ENCODE measurements at places on chromosomes 3 and 15.
A peak's percentile ranks its signal among the peaks of the same experiment; 100 is the strongest.

DNA sequence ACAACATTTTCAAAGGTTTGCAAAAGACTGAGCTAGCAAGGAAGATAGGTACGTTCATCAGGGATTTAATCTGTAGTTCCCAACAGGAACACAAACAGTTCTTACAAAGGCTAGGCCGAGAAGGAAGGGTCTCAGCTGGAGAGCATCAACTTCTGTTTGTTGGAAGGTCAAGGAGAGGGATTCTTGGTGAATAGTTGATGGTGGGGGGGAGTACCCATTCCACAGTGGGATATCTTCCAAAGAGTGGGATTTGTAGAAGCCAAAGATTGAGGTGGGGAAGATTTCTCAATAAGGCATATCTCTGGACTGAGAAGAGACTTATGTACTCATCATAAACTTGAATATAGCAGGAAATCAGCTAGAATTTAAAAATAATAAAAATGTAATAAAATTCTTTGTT, 231.8 kb downstream of the CHST2 start:
- no peak for DNase-seq

DNA sequence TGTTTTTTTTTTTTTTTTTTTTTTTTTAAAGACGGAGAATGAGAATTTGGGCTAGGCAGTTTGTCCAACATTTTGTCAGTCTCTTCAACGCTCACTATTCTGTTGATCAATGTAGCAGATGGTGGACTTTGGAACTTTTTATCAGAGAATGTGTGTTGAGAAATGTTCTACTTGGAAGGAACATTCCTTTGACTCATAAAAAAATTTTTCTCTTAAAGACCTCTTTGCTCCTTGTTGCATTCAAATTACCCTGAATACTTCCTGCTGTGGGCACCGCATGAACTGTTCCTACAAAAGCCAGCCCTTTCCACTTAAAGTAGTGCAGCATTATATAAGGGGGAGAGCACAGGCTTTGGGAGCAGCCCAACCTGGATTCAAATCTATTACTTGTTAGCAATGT, 182.9 kb downstream of the AKAP13 start:
- DNase-seq: no peak

- no peak for DNase-seq
These were observed 49.4 kb upstream of the ITGA11 start for GRCh38 chr15:68481321-68481720.

- DNase-seq: no peak
These were observed 26.8 kb upstream of the MKRN3 start for GRCh38 chr15:23538648-23539047.

GRCh38 chr3:49805897-49806701, 3.0 kb downstream of the INKA1 start:
- peak; percentile 27 for DNase-seq

DNA sequence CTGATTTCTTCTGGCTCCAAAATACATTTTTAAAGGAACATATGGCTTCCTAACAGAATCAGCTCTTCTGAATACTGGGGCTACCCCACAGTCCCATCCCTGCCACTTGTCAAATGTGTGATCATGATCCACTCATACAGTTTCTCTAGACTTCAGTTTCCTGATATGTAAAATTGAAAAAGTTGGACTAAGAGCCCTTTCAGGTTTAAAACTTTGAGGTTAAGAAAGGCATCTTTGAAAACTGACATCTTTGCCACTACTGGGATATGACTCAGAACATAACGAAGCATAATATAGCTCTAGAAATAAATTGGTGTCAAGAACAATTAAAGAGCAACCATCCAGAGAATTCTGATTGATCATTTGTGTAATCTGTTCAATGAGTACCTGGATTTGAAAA, 248.3 kb downstream of the IL5RA start:
- no peak for DNase-seq

DNA sequence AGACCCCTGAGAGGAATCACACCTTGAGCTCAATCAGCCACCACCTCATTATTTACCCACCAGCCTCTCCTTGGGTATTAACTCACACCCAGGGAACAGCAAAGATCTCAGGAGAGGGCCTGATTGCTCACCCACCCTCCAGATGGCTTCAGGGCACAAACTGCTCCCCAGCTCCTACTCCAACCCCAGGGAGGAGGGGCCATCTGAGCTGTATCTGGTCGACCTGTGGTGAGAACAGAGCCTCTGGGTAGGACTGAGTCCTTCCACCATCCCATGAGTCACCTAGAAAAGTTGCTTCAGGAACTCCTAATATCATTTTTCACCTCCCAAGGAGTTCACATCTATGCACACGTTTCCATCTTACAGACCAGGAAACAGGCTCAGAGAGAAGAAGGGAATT, 44.8 kb upstream of the HES1 start:
- DNase-seq: no peak

DNA sequence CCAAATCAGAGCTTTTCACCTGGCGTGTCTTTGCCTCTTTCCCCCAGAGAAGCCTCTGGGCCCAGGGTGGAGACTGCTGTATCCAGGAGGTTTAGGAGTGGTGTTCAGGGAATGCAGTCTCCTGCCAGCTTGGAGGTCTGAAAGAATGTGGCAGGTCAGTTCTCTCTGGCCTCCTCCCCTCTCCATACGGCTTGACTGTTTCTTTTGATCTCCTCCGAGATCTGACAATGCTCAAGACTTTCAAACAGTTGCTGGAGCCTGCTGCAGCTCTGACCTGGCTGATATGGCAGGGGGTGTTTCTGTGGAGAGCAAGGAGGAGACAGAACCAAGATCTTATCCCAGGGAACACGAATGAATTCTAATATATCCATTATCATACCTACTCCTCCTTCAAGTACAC, 24.7 kb upstream of the TM4SF4 start:
- no peak for DNase-seq

DNA sequence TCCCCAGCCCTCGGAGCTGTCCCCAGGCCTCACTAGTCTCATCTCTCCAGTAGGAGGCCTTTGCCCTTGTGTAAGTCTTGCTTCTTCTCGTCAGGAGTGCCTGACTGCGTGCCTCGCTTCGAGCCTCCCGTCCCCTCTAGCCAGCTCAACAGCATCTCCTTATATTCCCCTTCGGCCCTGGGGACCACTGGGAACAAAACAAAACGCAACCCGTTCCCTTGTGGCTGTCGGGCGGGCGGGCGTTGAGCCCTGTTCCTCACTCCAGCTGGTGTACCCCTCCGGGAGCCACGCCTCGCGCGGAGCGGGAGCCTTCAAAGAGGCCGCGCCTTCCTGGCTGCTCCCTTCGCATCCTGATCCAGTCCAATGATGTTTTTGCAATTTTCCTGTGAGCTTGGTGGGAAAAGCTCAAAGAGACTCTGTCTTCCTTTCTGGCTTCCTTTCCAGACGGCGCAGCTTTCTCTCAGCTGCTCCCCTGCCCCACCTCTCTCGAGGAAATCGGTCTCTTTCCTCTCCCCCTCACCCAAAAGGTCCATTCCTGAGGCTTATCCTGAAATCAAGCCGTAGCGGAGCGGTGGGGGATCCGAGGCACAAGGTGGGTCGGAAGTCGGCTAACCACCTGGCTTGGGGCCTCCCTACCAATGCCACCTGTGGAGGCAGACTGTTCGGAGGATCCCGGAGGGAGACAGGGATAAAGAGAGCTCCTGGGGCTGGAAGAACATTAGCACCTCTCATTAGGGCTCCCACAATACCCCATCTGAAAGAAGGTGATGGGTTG, 33.4 kb upstream of the SRP14 start:
- no peak for DNase-seq

DNA sequence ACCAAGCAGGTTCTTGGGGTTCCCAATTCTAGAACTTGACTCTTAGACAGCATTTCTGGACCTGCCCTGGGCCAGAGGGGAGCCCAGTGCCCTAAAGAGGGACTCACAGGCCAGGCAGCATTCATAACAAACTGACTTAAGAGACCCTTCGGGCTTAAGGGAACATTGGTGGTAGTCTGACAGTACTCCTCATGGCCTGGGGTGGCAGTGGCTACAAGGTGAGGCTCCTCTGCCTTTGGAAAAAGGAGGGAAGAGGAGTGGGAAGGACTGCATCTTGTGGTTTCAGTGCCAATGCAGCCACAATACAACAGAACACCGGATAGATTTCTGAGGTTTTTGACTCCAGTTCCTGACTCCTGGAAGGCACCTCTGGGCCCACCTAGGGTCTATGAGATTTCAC, 172.2 kb upstream of the STRIT1 start:
- DNase-seq: no peak

DNA sequence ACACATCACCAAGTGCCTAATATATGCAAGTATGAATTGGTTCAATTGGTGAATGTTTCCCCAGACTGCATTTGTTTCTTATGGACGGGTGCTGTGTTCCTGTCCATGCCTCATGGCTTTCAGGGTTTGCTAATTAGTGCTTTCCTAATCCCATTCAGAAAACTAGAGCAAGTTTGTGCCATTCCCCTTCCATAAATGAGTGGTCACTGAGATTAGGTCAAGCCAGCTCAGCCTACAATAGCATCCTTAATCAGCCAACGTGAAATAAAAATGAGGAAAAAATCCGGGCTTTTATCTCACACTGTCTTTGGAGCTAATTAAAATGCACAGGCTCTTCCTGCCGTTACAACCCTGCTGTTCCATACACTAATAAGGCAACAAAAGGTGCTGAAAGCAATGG, 788.8 kb downstream of the ROBO1 start:
- DNase-seq: no peak

- no peak for DNase-seq
These were observed 1.3 kb downstream of the GOLGA8A start for GRCh38 chr15:34436126-34436955.

DNA sequence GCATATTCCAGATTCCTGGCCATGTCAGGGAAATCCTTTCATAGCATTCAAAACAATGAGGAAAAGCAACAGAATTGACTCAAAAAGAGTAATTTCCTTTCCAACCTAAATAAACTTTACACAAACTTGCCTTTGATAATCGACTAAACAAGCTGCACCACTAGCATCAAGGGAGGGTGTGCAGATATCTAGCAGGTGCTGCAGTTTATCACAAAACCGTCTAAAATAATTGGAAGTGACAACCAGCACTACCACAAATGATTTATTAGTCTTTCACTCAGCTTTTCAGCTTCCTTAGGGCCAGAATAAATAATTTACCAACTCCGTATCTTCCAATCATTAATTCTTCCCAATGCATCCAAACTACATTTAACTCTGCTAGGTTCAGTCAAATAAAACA, 71.7 kb downstream of the TBC1D5 start:
- DNase-seq: no peak
